ENCODE measurements at places on chromosomes 16 and 17.

GRCh38 chr16:66026211-66026610 is 340.3 kb upstream of the CDH5 start:
- peak; percentile 35 for DNase-seq

GRCh38 chr17:82242698-82242976 is 13.8 kb downstream of the SLC16A3 start:
- no peak for DNase-seq

DNA sequence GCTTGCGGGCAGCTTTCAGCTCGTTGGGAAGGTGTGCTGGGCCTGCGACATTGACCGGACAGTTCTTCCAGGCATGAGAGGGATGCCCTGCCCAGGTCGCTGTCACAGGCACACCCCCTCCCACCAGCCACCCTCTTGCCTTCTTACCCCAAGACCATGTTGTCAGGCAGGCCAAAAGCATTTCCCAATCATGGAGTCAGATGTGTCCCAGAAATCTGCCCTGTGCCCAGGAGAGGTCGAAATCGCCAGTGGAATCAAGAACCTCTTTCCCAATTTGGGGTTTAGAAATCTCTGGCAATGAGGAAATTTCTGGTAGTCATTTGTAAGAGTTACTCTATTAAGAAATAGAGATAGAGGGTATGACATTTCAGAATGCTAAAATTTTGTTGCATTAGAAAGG is 177.1 kb downstream of the RAB11FIP4 start:
- no peak for DNase-seq

- DNase-seq, result no peak
These were observed 174.3 kb downstream of the XYLT1 start for GRCh38 chr16:17296431-17296830.

DNA sequence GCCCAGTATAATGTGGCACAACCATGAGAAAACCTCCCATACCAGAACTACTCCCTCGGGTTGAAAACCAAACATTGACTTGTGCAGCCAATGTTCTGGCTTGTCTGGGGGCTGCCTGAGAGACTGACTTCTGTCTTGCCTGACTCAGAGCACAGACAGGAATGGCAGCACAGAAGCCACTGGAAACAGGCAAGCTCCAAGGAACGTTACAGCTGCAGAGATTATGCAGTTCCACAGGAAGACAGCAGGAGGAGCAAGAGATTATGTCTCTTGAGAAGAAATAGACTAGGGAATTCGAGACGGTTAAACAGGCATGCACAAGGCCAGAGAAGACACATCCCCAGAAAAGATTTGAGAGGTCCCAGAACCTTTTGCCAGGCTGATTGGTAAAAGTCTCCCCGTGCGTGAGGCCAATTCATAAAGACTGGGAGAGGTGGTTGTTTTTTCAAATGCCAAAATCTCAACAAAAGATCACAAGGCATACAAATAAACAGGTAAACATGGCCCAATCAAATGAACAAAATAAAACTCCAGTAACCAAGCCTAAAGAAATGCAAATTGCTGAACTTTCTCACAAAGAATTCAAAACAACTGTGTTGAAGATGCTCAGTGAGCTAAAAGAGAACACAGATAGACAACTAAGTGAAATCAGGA is 90.6 kb upstream of the CDH5 start:
- DNase-seq, result peak; percentile 36

GRCh38 chr17:43418441-43419374 is 19.9 kb downstream of the ARL4D start:
- peak; percentile 75 for DNase-seq

DNA sequence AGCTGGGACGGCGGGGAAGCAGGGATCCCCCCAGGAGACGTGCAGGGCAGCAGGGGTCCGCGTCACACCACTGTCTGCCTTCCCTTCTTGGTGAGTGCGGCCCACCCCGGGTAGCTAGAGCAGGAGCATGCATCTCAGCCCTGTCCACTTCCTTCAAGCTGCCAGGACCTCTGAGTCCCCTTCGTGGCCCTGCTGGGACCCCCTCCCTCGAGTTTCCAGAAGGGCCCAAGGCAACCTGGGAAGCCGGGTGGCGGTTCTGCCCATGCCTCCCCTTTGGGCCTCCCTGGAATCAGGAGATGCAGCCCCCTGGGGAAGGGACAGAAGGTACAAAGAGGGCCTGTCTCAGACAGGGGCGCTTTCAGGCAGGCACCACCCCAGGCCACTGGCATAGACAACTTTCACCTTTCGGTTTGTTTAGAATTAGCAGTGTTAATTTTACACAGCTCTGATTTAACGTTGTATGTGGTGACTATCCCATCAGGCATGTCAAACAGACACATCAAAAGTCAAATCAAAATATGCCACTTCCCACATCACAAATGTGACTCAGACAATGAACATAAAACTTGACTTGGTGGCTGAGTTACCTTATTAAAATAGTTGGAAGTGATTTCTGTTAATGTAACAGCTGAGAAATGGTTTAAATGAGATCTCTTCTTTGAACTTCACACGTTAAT is 94.5 kb upstream of the METRNL start:
- DNase-seq, result no peak

DNA sequence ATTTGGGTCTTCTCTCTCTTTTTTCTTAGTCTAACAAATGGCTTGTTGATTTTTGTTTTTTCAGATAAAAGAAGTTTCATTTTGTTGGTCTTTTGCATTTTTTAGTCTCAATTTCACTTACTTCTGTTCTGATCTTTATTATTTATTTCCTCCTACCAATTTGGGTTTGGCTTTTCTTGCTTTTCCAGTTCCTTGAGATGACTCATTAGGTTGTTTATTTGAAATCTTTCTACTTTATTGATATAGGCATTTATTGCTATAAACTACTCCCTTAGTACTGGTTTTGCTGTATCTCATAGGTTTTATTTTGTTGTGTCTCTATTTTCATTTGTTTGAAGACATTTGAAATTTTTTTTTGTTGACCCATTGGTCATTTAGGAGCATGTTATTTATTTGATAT is 152.2 kb upstream of the MPHOSPH6 start:
- DNase-seq, result no peak

DNA sequence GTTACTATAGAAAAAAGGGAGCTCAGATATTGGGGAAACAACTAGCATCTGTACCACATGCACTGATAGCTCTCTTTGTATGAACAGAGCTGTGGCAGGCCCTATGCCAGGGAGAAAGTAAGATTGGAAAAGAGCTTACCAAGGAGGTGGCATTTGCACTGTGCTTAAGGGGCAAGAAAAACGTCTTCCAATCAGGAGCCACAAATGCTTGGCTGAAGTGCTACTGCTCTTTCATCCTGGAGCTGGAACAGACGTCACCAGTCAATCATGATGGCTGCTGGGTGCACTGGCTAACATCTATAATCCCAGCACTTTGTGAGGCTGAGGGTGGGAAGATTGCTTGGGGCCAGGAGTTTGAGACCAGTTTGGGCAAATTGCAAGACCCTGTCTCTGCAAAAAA is 218.5 kb downstream of the SEC14L1 start:
- DNase-seq, result no peak

DNA sequence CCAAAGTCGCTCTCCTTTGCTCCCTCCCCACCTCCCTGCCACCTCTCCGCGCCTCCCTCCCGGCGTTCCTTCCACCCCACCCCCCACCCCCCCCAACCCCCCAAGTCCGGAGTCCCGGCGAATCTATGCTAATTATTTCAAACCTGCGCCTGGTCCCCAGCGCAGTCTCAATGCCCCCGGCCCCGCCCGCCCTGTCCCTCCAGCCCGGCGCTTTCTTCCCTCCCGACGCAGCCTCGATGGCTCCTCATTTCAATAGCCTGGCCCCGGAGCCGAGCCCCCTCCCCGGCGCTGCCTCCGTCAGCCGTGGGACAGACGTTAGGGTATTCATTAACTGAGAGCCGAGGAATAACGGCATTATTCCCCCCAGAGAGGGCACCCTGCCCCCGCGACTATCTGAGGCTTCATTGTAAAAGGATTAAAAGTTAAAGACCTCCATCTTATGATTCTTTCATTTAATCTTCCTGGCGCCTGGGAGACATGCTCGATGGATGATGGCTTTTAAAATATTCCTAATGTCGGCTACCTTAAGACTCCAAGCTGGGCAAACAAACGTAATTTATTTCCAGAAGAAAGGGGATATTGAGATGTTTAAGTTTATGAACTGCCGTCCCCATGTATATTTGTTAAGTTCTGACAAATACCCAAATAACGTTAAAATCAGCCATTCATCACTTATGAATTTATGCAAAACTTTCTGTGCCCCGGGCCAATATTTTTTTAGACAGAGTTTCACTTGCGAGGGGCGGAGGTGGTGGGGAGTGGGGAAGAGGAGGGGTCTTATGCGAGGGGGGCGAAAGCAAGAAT is 3.4 kb downstream of the NOG start:
- no peak for DNase-seq

GRCh38 chr17:51322390-51323029 is 62.2 kb downstream of the UTP18 start:
- no peak for DNase-seq

GRCh38 chr16:79370736-79371135 is 229.8 kb downstream of the MAF start:
- DNase-seq, result no peak

GRCh38 chr17:14926073-14926472 is 339.1 kb downstream of the PMP22 start:
- no peak for DNase-seq

DNA sequence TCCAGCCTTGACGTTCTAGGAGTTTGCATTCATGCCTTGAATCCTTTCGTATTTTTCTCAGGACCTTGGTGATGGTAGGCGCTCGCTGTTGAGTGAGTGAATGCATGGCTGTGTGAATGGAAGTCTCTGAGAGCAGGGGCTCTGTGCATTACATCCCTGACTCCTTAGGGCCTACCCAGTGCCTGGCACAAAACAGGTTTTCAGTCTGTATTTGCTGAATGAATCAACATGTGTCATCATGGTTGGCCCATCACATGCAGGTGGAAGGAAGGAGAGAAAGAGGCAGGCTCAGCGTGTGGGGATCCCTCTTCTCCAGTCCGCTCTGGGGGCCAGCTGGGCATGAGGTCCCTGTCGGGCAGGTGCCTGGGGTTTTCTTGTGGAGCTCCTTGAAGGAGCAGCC is 8.7 kb downstream of the RAP1GAP2 start:
- DNase-seq, result no peak

- DNase-seq, result no peak
These were observed 116.0 kb downstream of the SALL1 start for GRCh38 chr16:51035110-51035498.

DNA sequence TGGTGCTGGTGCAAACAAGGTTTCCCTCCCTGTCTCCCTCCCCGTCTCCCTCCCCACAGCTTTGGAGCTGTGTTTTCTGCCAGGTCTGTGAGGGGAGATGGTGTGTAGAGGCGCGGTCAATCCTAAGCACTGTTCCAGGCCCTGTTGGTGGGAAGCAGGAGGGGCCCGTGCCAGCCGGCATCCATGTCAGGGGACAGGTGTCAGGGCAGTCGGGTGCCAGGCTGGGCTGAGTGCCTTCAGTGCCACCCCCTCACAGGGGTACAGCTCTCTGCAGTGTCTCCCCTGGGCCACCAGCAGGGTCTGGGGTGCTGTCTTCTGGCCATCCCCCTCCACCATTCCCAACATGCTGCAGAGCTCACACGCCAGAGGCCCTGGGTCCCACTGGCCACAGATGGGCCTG is 73.6 kb downstream of the KLHDC4 start:
- DNase-seq, result no peak

- DNase-seq, result no peak
These were observed 19.1 kb upstream of the TAC4 start for GRCh38 chr17:49866882-49867413.

DNA sequence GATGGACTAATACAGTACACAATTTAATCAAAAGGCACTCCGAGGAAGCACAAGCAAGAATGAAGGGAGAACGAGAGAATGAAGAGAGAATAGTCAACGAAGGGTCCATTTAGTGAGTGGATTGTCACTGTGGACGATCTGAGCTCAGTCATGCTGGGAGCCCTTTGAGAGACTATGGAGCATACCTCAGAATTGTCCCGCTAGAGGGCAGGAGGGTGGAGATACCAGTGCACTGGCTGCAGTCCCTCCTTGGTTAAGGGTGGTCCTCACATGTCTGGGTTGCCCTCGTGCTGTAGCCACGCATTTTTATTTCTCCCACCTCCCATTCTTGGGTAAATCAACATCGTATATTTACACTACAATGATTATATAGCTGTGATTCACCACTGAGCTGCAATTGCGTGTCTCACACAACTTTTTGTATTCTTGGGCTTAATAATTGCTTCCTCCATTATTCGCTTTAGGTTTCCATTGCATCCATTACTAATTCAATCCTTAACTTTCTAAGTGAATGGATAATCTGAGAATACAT is 33.2 kb upstream of the FAM20A start:
- DNase-seq, result no peak
